NCI-H226 (cell line): ENCODE measurements at places on chromosomes 7 and 10.

- no peak for DNase-seq
Observed at GRCh38 chr7:55476852-55477780, 95.2 kb downstream of the VOPP1 start.

DNA sequence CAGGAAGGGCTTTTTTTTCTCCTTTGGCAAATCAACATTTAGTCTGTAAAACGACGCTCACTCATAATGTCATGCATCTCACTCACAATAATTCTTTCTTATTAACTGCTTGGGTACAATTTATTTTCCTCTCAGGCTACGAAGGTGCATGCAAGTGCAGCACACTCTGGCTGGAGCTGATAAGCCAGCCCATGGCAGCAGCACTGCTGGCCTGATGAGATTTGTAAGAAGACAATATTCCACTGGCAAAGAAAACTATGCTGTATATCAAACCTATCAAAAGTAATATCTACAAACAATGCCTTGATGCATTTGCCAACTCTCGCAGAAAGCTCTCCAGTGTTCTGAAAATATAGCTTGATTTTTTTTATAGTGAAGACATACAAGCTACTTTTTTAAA, 170.0 kb upstream of the PHF14 start:
- no peak for DNase-seq

DNA sequence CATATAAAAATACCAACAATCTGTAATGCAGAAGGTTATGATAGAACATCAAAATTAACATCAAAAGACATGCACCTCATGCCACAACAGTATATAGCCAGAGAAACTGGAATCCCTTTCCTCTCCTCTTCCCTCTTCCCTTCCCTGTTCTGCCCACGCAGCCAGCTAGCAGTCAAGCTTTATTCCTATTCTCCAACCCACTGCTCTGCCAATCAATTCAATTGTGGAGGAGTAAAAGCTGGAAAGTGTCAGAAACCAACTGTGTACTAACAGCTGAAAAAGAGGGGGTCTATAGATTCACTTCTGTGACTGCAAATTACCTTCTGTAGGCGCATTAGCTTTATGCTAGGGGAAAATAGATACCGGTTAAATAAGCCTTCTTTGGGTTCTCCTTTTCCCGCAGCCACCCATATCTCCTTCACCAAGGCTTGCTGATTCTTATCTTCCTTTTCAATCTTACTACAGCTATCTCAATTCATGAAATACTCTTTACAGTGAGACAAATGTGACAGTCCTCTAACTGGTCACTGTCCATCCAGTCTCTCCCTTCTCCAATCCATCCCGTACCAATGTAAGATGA, 16.3 kb downstream of the ABI1 start:
- DNase-seq = no peak

- no peak for DNase-seq
Observed at GRCh38 chr10:36332926-36333325, 690.8 kb upstream of the FZD8 start.

- DNase-seq = no peak
Observed at GRCh38 chr10:9681655-9682054, 1336.0 kb upstream of the CELF2 start.
